CD8-positive, alpha-beta memory T cell (primary cell): ENCODE measurements at places on chromosomes 11 and 22. TPM values are rescaled to one million over a fixed set of nuclear protein-coding genes. Genes with fewer than 3 reads are reported as not detected.

Gene NRXN2
- 0.75 TPM for total RNA-seq

DNA sequence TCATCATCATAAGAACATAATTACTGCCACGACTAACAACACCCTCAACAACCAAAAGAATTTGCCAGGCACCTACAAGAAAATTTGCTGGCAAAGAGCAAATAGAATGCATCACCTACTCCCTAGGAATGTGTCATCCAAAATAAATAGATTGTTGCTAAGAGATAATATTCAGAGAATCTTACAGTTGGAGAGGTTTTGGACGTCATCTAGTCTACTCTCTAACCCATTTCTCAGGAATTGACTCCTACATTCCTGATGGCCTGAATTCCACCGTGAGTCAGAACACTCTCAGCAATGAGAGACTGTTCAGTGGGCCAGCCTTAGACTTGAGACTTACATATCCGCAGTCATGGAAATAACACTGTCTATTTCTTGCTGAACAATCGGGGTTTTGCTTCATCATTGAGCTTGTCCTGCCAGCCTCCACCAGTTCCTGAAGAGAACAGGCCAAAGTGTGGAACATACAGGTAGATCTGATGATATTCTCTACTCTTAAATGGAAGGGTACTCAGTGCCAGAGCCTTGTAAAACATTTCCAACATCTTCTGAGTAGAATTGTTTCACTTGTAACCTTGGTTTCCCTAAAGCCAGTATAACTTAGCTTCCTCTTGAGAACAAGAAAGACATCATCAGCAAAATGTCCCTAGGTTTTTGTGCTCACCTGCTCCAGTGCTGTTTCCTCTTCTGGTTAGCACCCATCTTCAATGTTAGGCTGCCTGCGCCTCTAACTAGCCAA, 8.3 kb downstream of the KIRREL3 start:
- no peak overlapping the region for H3K27ac ChIP-seq
- DNase-seq: no peak
- H3K4me3 ChIP-seq: no peak overlapping the region
- no peaks in the 10 kb centered on the region for H3K36me3 ChIP-seq
- no peaks in the 10 kb centered on the region for H3K4me1 ChIP-seq

- no peak overlapping the region for H3K27ac ChIP-seq
- DNase-seq: no peak
- no peaks in the 10 kb centered on the region for H3K27me3 ChIP-seq
- H3K4me1 ChIP-seq: no peaks in the 10 kb centered on the region
- H3K4me3 ChIP-seq: no peak overlapping the region
Measured at GRCh38 chr11:123504401-123504800, 74.3 kb downstream of the GRAMD1B start.

GRCh38 chr11:95829580-95830259, 39.4 kb downstream of the CEP57 start:
- H3K27me3 ChIP-seq: no peaks in the 10 kb centered on the region
- H3K36me3 ChIP-seq: peaks cover 12% of the 10 kb centered on the region
- H3K4me1 ChIP-seq: no peaks in the 10 kb centered on the region

Gene DEUP1
- not detected for total RNA-seq

DNA sequence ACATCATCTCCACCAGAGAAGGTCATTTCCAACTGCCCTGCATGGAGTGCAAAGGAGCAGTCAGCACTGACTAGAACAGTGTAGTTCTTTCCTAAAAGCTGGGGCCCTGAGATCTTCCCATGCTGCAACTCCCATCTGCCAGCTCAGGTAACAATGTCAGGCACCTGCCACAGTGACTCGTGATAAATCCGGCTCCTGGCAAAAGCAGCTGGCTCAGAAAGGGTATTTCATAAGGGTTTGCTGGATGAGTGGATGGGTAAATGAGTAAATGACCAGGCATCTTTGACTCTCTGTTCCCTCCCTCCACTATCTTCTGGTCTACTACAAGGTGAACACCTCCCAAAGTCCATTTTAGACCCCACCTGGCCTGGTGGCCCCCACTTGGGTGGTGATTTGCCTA, 403.6 kb downstream of the NXPE2 start:
- H3K27me3 ChIP-seq: no peaks in the 10 kb centered on the region
- H3K4me3 ChIP-seq: no peak overlapping the region
- no peak for DNase-seq
- no peaks in the 10 kb centered on the region for H3K4me1 ChIP-seq
- H3K27ac ChIP-seq: no peak overlapping the region
- H3K36me3 ChIP-seq: no peaks in the 10 kb centered on the region

DNA sequence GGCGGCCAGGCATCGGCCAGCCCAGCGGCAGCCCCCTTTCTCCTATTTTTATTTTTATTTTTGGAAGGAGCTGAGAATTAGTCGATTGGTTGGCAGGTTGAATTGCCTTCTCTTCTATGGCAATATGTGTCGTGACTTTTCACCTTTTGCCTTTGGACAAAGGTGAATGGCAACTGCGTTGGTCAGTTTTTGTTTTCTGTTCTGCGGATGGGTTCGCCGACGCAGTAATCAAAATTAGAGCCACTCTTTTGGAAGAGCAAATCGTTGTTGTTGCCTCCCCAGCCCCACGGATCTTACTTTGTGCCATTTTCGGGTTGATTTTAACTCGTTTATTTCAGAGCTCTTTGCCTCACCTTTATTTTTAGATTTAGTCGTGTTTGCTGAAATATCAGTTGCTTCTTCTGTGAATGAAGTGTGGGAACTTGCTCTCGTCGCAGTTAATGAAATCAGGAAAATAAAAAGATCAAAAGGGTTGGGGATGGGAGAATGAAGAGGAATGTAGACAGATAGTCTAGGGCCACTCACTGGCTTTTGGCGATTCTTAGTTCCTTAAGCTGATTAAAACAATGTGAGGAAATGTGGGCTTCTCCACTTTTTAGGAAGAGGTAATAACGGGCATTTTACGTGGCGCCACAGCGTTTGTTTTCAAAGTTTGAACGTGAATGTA, 1.6 kb downstream of the CECR2 start:
- H3K36me3 ChIP-seq: no peaks in the 10 kb centered on the region
- no peak for DNase-seq
- H3K27me3 ChIP-seq: peaks cover 34% of the 10 kb centered on the region
- H3K27ac ChIP-seq: no peak overlapping the region
- no peak overlapping the region for H3K4me3 ChIP-seq

- no peak overlapping the region for H3K4me3 ChIP-seq
- H3K27me3 ChIP-seq: no peaks in the 10 kb centered on the region
- H3K27ac ChIP-seq: no peak overlapping the region
- no peaks in the 10 kb centered on the region for H3K4me1 ChIP-seq
Measured at GRCh38 chr11:12508151-12508751, 130.9 kb downstream of the PARVA start.

GRCh38 chr11:1140642-1141490, 16.9 kb upstream of the MUC5AC start:
- DNase-seq: no peak
- H3K27ac ChIP-seq: no peak overlapping the region
- no peaks in the 10 kb centered on the region for H3K27me3 ChIP-seq

DNA sequence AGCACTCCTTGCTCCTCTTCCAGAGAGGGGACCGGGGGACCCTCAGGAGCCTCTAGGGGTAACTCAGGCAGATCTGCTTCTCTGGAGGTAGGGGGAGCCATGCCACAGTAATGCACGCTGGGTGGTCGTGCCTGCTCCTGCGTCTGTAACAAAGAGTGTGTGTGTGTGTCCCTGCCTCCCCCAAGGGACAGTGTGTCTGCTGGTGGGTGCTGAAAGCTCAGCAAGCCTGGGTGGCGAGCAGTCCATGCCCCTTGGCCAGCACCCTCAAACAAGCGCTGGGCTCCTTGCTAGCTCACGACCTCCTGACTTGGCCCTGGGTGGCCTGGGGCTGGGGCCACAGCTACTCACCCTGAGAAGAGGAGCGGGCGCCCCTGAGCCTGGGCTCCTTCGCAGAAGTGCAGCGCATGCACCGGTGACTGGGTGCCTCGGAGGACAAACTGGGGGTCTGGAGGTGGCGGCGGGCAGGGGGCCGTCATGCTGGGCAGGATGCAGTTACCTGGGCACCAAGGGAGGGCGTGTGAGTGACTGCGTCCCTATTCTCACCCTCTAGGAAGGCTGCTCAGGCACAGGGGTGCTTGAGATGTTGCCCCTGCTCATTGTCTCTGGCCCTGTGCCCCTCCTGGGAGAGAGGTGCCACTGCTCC, 33.7 kb downstream of the GNB1L start:
- no peak for DNase-seq
- H3K27ac ChIP-seq: no peak overlapping the region
- no peaks in the 10 kb centered on the region for H3K36me3 ChIP-seq

Gene IL10RA
- total RNA-seq: 120 TPM

- no peak for DNase-seq
- no peaks in the 10 kb centered on the region for H3K27me3 ChIP-seq
- no peaks in the 10 kb centered on the region for H3K36me3 ChIP-seq
Measured at GRCh38 chr11:76752321-76753143, 30.6 kb upstream of the TSKU start.

- no peak overlapping the region for H3K27ac ChIP-seq
- no peak overlapping the region for H3K4me3 ChIP-seq
- DNase-seq: no peak
- H3K36me3 ChIP-seq: peaks cover 59% of the 10 kb centered on the region
Measured at GRCh38 chr22:39953101-39953500, 7.1 kb upstream of the TMA7B start.

Gene ARHGAP8
- total RNA-seq: 0.42 TPM

Gene GTSE1
- 27.4 TPM for total RNA-seq

Gene CARS1
- total RNA-seq: 83.3 TPM

DNA sequence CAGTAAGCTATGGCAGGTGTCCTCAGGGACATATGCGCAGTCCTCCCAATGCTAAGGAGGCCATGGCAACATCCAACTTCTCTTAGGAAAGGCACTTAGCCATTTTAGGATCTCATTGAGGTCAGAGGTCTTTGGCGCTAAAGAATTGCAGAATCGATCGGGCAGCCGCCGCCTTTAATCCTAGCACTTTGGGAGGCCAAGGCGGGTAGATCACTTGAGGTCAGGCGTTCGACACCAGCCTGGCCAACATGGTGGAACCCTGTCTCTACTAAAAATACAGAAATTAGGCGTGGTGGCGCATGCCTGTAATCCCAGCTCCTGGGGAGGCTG, 1.2 kb upstream of the CHID1 start:
- H3K36me3 ChIP-seq: no peaks in the 10 kb centered on the region
- peaks cover 15% of the 10 kb centered on the region for H3K4me1 ChIP-seq
- no peak for DNase-seq
- peak overlapping the region; percentile 55 for H3K27ac ChIP-seq
- no peaks in the 10 kb centered on the region for H3K27me3 ChIP-seq

Gene MYOD1
- not detected for total RNA-seq

- H3K4me1 ChIP-seq: no peaks in the 10 kb centered on the region
- H3K27ac ChIP-seq: no peak overlapping the region
- H3K36me3 ChIP-seq: no peaks in the 10 kb centered on the region
- no peaks in the 10 kb centered on the region for H3K27me3 ChIP-seq
Measured at GRCh38 chr11:12392672-12393071, 15.3 kb downstream of the PARVA start.

DNA sequence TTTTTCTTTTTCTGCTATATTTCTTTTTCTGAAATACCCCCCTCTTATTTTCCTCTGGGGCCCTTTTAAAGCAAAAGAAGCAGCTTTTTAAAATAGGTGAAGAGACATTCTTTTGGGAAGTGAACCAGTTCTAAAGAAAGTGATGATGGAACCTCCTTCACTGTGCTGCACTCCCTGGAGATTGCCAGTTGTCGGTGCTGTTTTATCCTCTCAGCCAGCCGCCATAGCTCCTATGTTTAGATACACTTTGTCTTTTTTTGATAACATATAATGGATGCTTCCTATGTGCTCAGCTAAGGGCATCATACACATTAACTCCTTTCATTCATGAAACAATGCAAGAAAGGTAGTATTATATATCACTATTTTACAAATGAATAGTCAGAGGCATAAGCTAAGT, 14.0 kb downstream of the CFAP300 start:
- no peaks in the 10 kb centered on the region for H3K4me1 ChIP-seq
- no peak overlapping the region for H3K27ac ChIP-seq
- no peak overlapping the region for H3K4me3 ChIP-seq
- H3K27me3 ChIP-seq: no peaks in the 10 kb centered on the region

Gene HSCB
- total RNA-seq: 10.9 TPM

Gene MISFA
- total RNA-seq: 0.96 TPM

- H3K27ac ChIP-seq: no peak overlapping the region
- H3K4me3 ChIP-seq: peak overlapping the region; percentile 89
- peaks cover 30% of the 10 kb centered on the region for H3K4me1 ChIP-seq
Measured at GRCh38 chr11:59145534-59145933, 2.9 kb downstream of the FAM111A start.

- no peak for DNase-seq
- no peaks in the 10 kb centered on the region for H3K4me1 ChIP-seq
- H3K36me3 ChIP-seq: no peaks in the 10 kb centered on the region
- no peak overlapping the region for H3K4me3 ChIP-seq
Measured at GRCh38 chr11:6541356-6541755, 44.3 kb downstream of the DNHD1 start.

Gene SMTNL1
- not detected for total RNA-seq

- no peaks in the 10 kb centered on the region for H3K4me1 ChIP-seq
- H3K27ac ChIP-seq: no peak overlapping the region
- DNase-seq: no peak
- H3K36me3 ChIP-seq: no peaks in the 10 kb centered on the region
- no peaks in the 10 kb centered on the region for H3K27me3 ChIP-seq
Measured at GRCh38 chr11:27405134-27405533, 42.1 kb upstream of the CCDC34 start.

- no peak for DNase-seq
- H3K27ac ChIP-seq: no peak overlapping the region
- peaks cover 7% of the 10 kb centered on the region for H3K36me3 ChIP-seq
- H3K4me3 ChIP-seq: no peak overlapping the region
- H3K4me1 ChIP-seq: peaks cover 32% of the 10 kb centered on the region
Measured at GRCh38 chr11:66542362-66542761, 3.5 kb downstream of the ZDHHC24 start.

Gene C11orf87
- total RNA-seq: not detected

- no peaks in the 10 kb centered on the region for H3K36me3 ChIP-seq
- H3K4me3 ChIP-seq: no peak overlapping the region
- no peak overlapping the region for H3K27ac ChIP-seq
- DNase-seq: no peak
- no peaks in the 10 kb centered on the region for H3K4me1 ChIP-seq
- H3K27me3 ChIP-seq: no peaks in the 10 kb centered on the region
Measured at GRCh38 chr11:60130496-60130895, 42.0 kb downstream of the MS4A2 start.

DNA sequence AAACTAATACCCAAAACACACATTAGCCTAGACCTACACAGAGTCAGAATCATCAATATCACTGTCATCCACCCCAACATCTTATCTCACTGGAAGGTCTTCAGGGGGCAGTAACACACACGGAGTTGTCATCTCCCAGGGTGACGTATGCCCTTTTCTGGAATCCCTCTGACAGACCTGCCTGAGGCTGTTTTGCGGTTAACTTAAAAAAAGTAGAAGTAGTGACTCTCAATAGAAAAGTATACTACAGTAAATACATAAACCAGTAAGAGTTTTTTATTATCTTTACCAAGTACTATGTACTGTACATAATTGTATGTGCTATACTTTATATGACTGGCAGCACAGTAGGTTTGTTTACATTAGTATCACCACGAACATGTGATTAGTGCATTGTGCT, 80.5 kb downstream of the PGR start:
- no peaks in the 10 kb centered on the region for H3K4me1 ChIP-seq
- H3K27ac ChIP-seq: no peak overlapping the region
- no peak for DNase-seq
- H3K4me3 ChIP-seq: no peak overlapping the region

Gene YPEL4
- total RNA-seq: 1.0 TPM

GRCh38 chr11:111499483-111499882, 12.7 kb downstream of the BTG4 start:
- no peak for DNase-seq
- H3K4me1 ChIP-seq: no peaks in the 10 kb centered on the region
- H3K36me3 ChIP-seq: no peaks in the 10 kb centered on the region
- no peak overlapping the region for H3K4me3 ChIP-seq

GRCh38 chr11:11035331-11035730, 177.5 kb upstream of the ZBED5 start:
- no peak overlapping the region for H3K4me3 ChIP-seq
- H3K27me3 ChIP-seq: no peaks in the 10 kb centered on the region
- no peaks in the 10 kb centered on the region for H3K36me3 ChIP-seq
- no peak overlapping the region for H3K27ac ChIP-seq
- H3K4me1 ChIP-seq: peaks cover 16% of the 10 kb centered on the region
